ENCODE measurements at places on chromosomes 6 and 20.

DNA sequence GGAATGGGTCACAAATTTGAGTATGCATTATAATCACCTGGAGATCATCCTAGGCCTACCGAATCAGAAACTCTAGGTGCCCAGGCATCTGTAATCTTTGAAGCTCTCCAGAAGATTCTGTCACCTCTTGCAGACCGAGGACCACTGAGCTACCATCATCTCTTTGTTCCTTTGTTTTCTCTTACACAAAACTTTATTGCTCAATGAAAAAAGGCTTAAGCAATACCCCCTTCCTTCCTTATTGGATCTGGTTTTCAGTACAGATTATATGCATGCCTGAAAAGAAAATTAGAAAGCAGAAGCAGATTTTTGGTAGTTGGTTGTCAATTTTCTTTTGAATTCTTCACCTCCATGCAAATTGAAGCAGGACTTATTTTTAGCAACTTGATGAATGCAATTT is 31.3 kb downstream of the STX11 start:
- no peak for DNase-seq

DNA sequence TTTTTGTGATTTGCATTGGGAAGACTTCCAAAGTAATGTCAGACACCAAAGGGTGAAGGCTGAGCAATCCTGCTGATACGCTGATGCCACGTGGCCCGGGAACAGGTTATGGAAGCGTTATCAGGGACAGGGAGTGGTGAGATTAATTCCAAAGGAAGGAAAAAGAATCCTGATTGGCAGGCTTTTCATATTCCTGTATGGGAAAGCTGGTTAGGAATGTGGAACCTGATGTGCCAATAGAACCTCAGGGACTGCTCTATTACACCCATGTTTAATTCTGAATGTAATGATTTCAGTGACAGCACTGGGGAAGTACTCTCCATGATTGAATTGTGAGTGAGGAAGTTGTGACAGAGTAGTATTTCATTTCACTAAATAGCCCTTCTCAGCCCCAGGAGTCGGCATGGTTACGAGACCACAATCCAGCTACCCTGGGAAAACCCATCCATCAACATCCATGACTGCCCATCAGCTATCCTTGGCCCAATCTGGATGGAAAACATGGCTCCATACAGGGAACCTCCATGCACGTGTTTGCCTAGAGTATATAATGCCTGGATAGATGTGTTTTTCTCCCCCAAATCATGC is 49.4 kb downstream of the F13A1 start:
- no peak for DNase-seq

GRCh38 chr6:164085091-164086075 is 670.9 kb downstream of the QKI start:
- DNase-seq: no peak

GRCh38 chr6:722077-722524 is 29.2 kb upstream of the EXOC2 start:
- peak; percentile 47 for DNase-seq

GRCh38 chr6:3867641-3868502 is 18.7 kb downstream of the FAM50B start:
- no peak for DNase-seq

DNA sequence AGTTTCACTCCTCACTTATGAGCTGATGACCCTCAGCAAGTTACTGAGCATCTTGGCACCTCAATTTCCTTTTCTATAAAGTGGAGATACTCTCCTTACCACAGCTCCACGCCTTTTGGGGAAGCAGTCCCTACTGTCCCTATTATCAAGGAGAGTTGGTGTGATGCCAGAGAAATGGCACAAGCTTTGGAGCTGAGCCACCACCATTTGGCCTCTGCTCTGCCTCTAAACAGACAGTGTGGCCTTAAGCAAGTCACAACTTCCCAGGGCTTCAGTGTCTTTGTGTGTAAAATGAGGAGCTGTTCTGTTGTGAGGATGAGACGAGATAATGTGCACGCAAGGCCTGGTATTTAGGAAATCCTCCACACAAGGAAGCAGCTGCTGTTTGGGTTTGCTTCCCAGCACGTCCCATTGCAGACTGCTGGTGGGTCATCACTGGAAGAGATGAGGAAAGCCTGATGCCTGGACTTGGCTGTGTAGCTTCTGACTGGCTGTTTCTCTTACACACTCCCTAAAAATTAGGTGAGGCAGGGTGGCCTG is 18.5 kb downstream of the NSFL1C start:
- no peak for DNase-seq

GRCh38 chr20:59421089-59421488 is 120.7 kb downstream of the EDN3 start:
- DNase-seq: no peak

DNA sequence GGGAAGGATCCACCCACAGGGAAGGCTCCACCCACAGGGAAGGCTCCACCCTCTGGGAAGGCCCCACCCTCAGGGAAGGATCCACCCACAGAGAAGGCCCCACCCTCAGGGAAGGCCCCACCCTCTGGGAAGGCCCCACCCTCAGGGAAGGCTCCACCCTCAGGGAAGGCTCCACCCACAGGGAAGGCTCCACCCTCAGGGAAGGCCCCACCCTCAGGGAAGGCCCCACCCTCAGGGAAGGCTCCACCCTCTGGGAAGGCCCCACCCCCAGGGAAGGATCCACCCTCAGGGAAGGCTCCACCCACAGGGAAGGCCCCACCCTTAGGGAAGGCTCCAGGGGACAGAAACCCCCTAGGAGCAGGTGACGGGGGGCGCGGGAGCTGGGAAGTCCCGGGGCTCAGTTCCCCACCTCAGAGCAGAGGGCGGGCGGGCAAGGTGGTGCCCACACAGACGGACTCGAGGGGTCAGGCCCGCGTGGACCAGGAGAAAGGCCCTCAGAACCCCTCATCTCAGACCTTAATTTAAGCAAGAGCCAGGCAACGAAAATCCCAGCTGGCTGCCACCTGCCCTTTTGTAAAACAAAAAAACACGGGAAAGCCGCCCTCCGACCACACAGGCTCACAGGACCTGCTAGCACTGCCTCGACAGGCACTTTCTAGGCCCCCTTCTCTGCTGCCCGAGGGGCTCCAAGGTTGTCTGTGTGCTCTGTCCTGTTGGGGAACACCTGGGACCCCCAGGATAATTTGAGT is 39.7 kb downstream of the KCNQ2 start:
- DNase-seq: no peak

DNA sequence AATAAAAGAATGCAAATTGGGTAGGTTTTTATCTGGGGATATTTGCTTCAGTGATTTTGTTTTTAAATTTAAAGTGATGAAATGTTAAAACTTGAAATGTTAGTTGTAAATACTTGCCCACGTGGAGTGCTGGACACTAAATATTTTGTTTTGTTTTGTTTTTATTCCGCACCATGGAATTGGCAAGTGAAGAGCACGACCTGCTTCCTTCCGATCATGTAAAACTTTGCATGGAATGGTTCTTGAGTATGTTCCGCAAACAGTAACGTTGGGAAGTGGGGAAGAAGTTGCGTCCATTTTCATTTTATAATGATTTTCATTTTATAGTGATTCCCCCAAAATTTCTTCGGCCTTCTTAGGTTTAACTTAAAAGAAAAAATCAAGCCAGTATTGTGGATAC is 765 bp downstream of the IRAK1BP1 start:
- no peak for DNase-seq

GRCh38 chr20:39944861-39945260 is 744.2 kb downstream of the MAFB start:
- DNase-seq: no peak

GRCh38 chr6:152096863-152097496 is 289.5 kb downstream of the ESR1 start:
- DNase-seq: no peak

DNA sequence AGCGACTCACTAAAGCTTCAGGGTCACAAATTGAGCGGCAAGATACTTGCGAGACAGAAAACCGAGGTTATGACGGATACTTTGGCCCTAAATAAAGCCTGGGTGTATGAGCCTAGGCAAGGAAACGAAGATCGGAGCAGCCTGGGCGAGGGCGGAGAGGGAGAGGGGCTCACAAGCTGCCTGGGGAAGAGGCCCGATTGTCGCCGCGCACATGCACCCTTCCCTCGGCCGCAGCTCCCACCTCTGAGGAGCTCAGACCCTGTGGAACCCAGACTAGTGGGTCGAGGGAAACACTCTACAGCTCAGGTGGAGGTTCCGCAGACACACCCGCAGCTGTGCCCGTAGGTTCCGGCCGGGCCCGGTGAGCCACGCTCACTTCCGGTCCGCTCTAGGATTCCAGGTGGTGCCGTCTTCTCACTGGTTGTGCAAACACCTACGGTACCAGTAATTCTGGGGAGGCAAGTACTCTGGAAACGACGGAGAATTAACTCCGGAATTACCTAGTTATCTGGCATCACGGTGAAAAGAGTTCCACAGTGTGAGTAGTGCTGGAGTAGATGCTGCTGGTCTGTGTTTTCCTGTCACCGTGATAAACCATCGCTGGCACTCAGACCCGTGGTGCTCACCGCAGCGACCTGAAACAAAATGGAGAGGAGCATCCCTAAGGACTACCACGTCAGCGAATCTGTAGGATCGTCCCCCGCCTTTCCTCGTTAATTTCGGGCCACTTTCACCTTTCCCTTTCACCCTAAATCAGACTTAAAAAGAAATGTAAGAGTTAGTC is 61.5 kb downstream of the GPX5 start:
- DNase-seq: peak; percentile 17

- DNase-seq: no peak
Measured at GRCh38 chr6:17107863-17108262, 6.0 kb downstream of the STMND1 start.

- DNase-seq: no peak
Measured at GRCh38 chr6:41256383-41256782, 28.2 kb downstream of the TREML4 start.

DNA sequence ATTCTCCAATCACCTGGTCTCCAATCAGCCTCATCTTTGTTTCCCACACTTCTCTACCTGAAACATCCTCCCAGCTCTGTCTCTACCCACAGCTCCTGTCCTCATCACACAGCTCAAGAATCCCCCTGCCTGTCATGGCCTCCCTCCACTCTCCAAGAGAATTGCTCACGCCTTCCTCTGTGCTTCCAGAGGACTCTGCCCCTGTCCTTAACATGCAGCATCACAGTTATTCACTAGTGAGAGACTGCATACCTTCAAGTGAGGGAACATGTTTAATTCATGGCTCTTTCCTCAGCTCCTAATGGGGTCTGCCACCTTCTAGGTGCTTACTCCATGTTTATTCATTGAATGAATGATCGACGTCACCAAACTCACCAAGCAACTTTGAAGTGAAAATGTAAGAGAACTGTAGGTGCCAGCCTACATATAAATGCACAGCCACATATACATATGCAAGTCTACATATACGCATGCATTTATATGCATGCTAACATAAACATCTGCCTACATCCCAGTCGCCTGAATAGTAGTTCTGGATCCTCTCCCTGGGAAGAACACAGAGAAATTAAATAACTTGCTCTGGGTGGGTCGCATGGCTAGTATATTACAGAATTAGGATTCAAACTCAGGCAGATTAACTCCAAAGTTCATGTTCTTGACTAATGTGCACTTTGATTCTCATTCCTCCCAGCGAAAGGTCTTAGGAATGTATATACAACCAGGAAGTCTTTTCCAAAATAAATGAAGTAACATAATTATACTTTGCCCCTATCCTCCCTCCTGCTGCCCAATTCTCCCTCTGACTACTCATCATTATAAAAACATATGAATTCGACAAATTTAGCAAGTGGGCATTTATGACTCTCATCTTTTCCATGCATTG is 295.6 kb downstream of the MAFB start:
- no peak for DNase-seq

DNA sequence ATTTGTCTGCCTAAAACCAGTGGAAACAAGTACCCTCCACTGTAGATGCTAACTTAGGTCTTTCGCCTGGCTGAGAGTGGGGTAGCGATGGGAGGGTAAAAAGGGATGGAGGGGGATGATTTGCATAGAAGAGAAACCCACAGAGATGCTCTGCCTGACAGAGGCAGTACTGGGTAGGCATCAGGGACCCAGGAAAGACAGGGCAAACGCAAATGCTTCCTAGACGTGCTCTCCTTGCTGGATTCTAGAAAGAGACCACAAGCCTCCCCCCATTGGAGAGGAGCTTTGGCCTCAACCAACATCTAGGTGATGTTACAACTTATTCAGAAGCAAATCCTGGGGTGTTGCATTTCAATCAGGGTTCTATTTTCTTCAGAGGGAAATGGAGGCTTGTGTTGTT is 3.2 kb downstream of the OLIG3 start:
- no peak for DNase-seq

DNA sequence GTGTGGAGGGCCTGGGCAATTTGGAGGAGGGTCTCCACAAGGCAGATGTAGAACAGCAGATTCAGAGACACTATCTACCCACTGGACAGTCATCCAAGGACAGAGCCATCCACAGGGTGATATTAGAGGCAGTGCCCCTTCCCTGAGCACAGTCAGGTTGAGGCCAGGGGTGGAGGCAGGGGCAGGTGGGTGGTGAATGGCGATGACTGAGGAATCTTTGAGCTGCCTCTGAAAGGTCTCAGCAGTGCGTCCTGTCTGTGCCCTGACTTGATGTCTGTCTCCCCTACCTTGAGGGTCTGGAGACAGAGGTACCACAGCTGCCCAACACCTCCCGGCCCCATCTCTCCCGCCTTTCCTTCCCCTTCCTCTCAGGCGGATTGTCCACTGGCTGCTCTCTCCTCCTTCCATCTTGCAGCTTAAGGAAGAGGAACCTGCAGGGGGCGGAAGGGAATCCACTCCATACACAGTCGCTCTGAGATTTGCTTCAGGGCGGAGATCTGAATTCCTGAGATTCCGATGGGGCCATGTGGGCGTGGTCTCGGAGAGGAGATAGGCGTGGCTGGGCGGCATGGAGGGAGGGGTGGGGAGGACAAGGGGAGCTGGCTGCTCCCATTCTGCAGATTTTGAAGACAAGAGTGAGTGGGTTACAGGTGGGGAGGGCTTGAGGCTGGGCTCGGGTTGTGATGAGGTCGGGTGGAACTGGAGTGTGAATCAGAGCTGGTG is 1.7 kb downstream of the MUCL3 start:
- DNase-seq: no peak

DNA sequence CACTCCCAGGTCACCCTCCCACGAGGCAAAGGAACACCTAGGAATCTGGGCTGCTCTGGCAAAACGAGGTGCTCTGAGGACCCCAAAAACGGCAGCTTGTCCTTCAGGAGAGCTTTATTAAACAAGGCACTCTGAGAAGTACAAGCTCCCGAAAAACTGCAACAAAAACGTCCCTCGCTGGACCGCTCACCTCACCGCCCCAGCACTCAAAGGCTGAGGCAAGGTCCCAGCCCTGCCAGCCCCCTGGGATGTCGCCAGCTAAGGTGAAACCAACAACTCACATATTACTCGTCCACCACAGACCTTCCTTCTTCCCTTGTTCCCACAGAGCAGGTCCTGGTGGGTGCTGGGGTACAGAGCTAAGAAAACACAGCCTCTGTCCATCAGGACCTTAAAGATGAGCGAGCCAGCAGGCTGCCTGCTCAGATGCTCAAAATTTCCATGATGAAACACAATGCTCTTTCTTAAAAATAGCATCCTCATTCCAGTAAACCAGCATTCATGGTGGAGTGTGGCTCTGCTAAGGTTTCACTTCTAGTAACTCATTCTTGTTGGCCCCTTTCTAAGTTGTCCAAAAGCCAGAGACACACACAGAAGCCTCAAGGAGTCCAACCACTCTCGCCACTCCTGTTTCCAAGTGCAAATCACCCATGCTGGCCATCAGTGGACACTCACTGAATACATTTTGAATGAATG is 35.9 kb downstream of the ATP9A start:
- no peak for DNase-seq

GRCh38 chr6:169665289-169665688 is 36.5 kb downstream of the WDR27 start:
- no peak for DNase-seq

Data from activated naive CD4-positive, alpha-beta T cell (primary cell).